ENCODE measurements at places on chromosomes 7 and 10.

GRCh38 chr7:3753868-3754267, 452.8 kb downstream of the SDK1 start:
- peak; percentile 29 for DNase-seq

GRCh38 chr10:121952226-121952625, 22.8 kb downstream of the NSMCE4A start:
- DNase-seq, result no peak

DNA sequence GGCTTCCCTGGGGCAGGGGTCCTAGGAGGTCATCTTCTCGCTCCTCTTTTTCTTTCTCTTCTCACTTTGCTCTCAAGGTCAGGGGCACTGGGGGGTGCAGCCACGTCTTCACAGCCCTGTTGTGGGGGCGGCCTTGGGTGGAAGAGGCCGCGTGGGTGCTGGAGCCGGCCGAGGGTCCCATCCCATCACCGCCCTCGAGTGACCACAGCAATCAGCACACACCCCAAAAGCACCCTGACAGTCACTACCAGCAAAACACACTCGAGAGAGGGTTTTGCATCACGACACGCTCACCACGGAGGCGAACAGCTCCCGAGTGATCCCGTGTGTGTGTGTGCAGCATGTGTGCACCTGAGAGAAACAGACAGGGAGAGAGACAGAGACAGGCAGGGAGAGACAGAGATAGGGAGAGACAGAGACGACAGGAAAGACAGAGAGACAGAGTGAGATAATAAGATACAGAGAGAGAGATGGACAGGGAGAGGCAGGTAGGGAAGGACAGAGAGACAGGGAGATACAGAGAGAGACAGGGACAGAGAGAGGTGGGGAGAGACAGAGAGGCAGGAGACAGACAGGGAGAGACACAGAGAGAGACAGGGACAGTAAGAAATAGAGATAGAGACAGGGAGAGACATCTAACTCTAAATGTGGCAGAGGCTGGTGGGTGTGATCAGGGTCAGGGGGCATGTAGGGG, 100.9 kb downstream of the WDR37 start:
- DNase-seq, result no peak

DNA sequence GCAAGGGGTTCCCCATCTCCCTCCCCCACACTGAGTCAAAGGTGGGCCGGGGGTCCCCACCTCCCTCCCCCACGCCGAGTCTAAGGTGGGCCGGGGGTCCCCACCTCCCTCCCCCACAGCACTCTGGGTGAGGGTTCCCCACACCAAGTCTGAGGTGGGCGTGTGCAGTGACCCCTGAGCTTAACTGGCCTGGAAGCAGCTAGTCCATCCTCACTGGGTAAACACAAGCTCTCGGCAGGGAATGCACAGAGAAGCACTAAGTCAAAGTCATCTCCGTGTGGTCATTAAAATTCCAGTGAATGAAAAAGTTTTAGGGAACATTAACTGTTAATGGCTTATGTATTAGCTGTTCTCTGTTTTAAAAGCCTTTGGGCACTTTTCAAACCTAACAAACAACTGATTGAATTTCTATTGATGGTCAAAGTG, 43.7 kb upstream of the PRKAR1B start:
- no peak for DNase-seq

- no peak for DNase-seq
Measured at GRCh38 chr10:7045891-7046599, 364.8 kb downstream of the SFMBT2 start.

GRCh38 chr10:2262333-2262732, 525.0 kb upstream of the ADARB2 start:
- DNase-seq, result no peak

GRCh38 chr7:158733220-158733519, 28.6 kb upstream of the NCAPG2 start:
- no peak for DNase-seq

DNA sequence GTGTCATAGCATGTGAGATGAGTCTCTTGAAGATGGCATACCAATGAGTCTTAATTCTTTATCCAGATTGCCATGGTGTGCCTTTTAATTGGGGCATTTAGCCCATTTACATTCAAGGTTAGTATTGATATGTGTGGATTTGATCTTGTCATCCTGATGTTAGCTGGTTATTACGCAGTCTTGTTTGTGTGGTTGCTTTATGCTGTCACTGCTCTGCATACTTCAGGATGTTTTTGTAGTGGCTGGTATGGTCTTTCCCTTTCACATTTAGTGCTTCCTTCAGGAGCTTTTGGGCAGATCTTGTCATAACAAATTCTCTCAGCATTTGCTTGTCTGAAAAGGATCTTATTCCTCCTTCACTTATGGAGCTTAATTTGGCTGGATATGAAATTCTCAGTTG, 16.5 kb downstream of the FAM25A start:
- no peak for DNase-seq

GRCh38 chr10:5441106-5441505, 28.7 kb downstream of the NET1 start:
- no peak for DNase-seq
